ENCODE measurements at places on chromosomes 1 and 21.

DNA sequence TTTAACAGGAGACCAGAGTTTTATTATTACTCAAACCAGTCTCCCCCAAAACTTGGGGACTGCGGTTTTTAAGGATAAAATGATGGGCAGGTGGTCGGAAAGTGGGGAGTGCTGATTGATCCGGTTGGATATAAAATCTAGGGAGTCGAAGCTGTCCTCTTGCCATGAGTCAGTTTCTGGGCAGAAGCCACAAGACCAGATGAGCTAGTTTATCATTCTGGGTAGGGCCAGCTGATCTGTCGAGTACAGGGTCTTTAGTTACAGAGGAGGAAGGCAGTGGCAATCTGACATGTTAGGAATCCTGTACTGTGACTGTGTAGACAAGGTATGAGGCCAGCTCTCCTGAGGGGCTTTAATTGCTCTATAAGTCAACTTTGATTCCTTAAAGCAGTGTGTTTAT lies 22.9 kb upstream of the FOXE3 start:
- DNase-seq, result no peak

GRCh38 chr1:155133799-155134281 lies 1.8 kb upstream of the SLC50A1 start:
- DNase-seq, result no peak

DNA sequence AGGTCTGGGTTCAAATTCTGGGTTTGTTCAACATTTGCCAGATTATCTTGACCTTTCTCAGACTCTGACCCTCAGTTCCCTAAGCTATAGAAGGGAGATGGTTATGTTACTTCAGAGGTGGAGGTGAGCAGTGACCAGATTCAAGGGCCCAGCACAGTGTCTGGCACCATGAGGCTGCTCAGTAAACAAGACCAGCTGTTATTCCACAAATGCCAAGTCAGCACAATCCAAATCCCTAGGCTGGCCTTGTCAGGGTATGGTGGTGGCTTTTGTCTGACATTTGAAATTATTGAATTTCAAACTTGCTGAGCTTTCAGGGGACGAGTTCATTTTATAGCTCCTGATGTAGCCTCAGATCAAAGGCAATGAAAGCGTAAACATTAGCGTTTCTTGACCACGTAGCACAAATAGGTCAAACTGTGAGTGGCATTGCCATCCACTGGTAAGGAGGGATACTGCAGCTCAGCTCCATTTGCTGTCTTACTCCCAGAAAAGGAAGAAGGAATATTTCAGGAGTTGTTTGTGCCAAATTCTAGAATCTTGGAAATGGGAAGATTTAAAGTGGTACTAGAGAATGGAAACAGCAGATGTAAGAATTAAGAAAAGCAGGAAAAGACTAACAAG lies 94.3 kb upstream of the EDN2 start:
- DNase-seq, result peak; percentile 20

- DNase-seq, result peak; percentile 22
Observed at GRCh38 chr1:223429821-223430220, 36.6 kb downstream of the CCDC185 start.

DNA sequence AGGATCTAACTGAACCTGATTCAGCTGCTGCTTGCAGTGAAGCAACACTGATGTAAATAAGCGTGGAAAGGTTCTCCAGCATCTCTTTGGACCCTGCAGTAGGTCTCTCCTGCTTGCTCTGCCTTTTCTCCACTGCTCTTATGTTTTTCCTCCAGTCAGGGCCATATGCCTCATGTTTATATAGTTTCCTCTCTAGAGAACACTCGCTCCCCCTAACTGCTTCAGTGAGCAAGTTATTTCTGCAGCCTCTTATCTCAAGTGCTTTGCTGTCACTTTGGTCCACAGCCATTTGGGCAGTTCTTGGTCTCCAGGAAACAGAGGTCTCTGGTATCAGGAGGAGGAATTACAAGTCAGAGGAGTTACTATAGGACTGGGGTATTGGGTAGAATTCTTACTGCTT lies 5.3 kb downstream of the PRUNE1 start:
- DNase-seq, result no peak

DNA sequence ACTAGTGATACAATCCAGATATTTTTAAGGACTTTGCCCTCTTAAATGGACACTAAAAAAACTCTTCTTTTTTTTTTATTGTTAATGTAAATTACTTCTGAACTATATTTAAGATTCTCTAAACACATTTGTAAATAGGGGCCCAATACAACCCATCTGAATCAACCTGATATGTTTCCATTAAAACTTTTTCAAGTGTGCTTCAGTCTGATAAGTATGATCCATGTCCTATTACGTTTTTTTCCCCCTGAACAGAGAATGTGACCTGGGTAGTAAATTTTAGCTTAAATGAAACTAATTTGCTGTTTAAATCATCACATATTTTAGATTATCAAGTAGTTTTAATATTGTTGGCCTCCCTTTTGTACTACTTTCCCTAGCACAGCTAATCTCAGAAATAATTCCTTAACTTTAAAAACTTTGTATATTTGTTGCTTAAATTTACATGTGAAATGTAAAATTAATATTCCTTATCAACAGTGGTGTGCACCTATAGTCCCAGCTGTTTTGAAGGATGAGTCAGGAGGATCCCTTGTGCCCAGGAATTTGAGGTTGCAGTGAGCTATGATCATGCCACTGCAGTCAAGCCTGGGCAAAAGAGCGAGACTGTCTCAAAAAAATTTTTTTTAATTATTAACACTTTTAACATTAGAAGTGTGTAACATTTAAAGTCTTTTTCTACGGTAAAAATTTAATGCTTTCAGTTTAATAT lies 3.0 kb upstream of the PKN2 start:
- no peak for DNase-seq

DNA sequence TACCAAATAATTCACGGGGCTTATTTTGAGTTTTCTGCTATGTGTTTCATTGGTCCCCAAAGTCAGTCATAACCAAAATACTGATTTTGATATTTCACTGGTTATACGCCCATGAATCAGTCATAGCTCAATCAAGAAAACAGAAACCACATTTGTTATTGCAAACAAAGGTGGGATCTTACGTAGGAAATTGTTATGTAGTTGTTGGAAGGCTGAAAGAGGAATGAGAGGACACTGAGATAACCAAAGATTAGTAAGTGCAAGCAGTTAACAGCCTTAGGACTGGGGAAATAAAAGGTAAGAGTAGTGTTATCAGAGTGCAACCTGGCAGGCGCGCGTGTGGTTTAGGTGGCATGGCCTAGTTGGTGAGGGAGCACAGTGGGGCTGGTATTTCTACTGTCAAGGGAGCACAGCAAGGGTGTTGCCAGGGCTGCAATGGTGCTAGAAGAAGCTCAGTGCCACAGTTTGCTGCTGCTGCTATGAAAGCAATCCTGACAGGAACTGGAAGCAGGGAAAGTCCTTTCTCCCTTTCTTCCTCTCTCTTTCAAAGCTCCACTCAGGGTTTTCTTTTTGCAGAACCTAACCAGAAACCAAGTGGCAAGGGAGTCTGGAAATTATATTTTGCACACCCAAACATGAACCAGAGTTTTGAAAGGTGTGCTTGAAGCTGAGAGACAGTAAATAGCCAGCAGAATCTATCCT lies 33.7 kb downstream of the RTCA start:
- DNase-seq, result no peak

DNA sequence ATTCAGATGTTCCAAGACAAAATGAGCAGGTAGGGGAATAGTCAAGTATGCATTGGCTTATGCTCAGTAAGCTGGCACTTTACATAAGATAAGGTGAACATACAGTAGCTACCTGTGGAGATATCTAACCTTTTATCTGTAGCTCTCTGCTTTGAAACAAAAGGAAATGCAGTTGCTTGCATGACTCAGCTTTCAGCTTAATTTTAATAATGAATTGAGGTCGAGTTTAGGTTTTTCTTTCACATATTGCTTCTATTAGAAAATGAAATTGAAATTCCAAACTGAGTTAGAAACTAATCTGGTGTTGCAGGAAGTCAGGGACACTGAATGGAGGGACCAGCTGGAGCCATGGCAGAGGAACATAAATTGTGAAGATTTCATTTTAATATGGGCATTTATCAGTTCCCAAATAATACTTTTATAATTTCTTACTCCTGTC lies 8.3 kb downstream of the FRRS1 start:
- peak; percentile 7 for DNase-seq

DNA sequence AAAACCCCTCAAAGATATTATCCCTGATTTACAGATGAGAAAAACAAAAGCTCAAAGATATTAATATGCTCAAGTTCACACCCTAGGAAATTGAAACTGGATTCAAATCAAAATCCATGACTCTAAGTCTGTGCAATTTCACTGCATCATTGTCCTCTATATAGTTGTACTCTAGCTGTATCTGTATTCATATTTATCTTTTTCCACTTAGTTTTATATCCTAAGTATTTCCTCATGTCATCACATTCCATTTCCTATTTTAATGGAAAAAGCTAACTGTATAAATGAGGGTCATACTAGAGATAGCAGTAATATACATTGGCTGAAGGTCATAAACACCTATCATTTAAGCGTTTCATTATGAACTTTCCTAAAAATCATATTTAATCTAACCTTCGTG lies 42.2 kb upstream of the RALGPS2 start:
- DNase-seq, result no peak

DNA sequence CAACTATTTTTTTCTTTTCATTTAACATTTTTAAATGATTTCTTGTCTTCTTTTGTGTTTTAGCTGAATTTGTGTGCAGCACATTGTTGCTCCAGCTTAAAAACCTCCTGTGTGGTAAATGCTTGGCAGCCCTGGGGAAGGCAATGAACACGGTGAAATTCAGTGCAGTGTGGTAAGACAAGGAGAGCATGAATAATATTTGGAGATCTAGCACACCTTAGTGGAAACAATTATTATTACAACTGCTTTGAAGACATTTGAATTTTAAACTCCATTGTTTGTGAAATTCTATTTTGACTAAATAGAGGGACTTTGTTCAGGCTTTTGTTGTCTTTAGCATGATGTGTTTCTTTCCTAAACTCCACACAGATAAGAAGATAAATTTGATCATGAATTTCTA lies 242.6 kb upstream of the CXADR start:
- peak; percentile 40 for DNase-seq

GRCh38 chr1:39623053-39623452 lies 16.4 kb downstream of the HEYL start:
- no peak for DNase-seq

- DNase-seq, result no peak
Observed at GRCh38 chr1:46543382-46543760, 8.1 kb downstream of the KNCN start.

GRCh38 chr1:39689635-39690034 lies 1.6 kb downstream of the HPCAL4 start:
- no peak for DNase-seq

DNA sequence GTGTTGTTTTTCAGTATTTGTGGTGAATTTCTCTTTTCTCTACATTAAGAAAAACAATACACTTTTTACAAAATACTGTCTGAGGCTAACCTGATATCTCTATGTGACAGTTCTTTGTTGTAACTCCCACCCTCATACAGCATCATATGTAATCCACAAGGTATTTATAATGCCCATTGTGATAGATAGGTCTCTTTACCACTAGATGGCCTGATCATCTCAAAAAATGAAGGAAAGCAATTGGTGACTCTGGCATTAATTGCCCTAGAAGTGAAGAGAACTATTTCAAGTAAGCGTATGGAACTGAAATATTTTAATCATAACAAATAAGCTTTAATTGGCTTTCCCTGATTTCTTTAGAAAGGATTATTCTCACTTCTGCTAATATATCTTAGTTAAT lies 36.2 kb upstream of the HFM1 start:
- peak; percentile 4 for DNase-seq

GRCh38 chr1:86928819-86929218 lies 14.4 kb downstream of the HS2ST1 start:
- no peak for DNase-seq

- DNase-seq, result no peak
Observed at GRCh38 chr1:46489638-46490405, at the start of gene DMBX1. Gene DMBX1 (plus strand): TSS chr1:46489836. CDS start chr1:46507011, 17,175 bp downstream.

GRCh38 chr1:192747301-192747700 lies 61.5 kb upstream of the RGS2 start:
- peak; percentile 36 for DNase-seq

GRCh38 chr21:27799861-27800260 lies 833.0 kb upstream of the ADAMTS5 start:
- DNase-seq, result peak; percentile 24

GRCh38 chr1:29279951-29280391 lies 43.6 kb downstream of the PTPRU start:
- no peak for DNase-seq

- DNase-seq, result no peak
Observed at GRCh38 chr1:157000686-157001085, 44.9 kb downstream of the ARHGEF11 start.

DNA sequence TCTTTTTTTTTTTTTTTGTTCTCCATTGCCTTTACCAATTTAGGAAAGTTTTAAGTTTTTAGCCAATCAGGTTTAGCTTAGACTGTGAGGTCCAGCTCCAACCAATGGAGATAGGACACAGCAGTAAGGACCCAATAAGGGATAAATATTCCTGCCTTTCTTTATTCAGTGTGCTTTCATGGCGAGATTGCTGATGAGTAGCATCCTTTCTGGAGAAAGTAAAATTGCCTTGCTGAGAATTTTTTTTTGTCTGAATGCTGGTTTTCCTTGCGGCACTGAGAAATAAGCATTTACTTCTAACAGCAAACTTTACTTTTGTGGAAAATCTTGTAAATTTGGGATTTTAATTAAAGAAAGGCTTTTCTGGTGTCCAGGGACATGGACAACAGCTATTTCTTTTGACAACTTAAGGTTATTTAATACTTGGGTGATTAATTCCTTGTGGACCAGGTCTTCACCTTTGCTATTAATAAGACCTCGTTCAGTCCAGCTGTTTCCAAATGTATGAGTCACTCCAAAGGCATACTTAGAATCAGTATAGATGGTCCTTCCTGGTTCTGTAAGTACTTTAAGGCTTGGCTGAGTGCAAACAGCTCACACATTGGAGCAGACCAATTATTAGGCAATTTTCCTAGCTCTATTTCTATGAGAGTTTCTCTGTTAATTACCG lies 54.1 kb downstream of the SERINC2 start:
- no peak for DNase-seq

- no peak for DNase-seq
Observed at GRCh38 chr1:207455183-207455754, 1.1 kb downstream of the CR2 start.

DNA sequence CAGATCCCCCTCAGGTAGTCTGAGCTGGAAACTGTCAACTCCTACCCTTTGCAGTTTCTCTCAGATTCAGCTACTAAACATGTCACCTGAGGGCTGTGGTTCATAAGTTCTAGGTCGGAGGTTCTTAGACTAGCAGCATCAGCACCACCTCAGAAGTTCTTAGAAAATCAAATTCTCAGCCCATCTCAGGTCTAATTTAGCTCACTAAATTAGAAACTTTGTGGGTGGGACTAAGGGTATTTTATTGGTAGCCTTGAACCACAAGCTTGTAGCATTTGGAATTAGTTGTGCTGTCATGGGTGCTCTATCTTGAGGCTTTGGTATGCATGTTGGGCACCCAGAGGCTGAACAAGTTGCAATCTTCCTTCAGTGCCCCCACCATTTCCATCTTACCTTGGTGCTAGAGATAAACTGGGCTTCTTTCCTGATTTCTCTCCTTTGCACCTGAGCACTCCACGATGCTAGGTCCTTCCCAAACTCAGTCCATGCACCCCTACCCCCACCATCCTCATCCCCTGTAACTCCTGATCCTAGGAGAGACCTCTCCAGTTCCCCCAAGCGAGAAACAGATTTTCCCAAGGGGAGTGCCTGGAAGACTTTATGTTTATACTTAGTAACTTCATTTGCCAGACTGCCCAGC lies 54.2 kb downstream of the S1PR1 start:
- no peak for DNase-seq

GRCh38 chr1:95384567-95384966 lies 150.6 kb downstream of the RWDD3 start:
- no peak for DNase-seq

- DNase-seq, result no peak
Observed at GRCh38 chr1:206023695-206024094, at the start of gene CTSE. Gene CTSE (minus strand): TSS chr1:206023895. CDS start chr1:206023791, 104 bp downstream.

GRCh38 chr1:153251562-153251961 lies 7.9 kb upstream of the LORICRIN start:
- no peak for DNase-seq

Measured in AG10803 (cell line).